ENCODE measurements at places on chromosomes 2 and 18.

- no peak for DNase-seq
Measured at GRCh38 chr2:65177751-65178442, 48.0 kb upstream of the RAB1A start.

GRCh38 chr2:218402911-218403411 lies 3.3 kb downstream of the CTDSP1 start:
- DNase-seq: no peak

DNA sequence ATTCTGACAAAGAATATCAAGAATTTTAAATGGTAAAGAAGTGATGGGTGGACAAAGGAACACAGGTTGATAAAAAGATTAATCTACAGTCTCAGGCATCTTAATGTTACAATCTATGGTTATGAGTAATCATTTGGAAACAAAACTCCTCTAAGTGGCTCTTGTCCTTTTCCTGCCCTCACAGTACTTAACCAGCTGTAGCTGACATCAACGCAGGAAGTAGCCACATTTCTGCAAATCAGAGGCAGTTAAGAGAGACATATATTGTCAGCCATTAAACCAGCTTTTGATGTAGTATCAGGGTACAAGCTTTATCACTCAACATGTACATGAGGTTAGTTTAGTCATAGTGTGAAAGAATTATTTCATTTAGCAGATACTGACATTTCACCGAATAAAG lies 244.6 kb downstream of the NR4A2 start:
- DNase-seq: no peak

DNA sequence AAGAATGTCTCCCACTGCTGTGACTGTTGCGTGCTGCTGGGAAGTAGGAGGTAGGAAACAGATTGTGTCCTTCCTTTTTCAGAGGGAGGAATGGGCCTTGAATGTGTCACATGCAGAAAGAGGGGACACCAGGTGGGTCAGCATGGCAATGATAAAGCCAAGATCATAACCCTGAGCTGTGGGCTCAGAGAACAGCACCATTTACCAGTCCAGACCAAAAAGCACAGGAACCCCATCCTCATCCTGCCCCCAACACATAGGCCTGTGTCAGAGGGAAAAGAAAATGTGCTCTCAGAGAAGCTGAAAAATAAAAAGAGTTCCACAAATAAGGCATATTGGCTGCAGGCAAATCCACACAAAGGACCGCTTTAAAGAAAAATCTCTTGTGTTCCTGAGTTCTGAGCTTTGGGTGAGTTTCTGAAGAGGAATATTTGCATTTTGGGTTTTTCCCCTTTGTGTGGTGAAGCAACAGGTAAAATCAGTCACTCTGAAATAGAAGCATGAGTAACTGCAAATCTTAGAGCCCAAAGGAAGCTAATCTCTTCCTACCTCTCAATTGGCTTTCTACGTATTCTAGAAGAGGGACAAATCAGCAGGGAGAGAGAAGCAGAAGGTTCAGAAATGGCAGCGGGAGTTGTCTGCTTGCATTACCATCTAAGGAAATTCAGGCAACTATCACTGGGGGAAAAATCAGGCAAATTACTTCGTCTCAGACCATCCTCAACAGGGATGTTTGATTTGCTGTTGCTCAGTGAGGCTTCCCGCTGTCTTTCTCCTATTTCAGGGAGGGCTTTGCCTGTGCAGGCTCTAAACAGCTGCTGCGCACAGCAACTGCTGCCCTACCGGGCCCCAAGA lies 106.8 kb downstream of the BCL11A start:
- no peak for DNase-seq

- no peak for DNase-seq
Measured at GRCh38 chr2:101827246-101827645, 129.7 kb downstream of the MAP4K4 start.
